ENCODE measurements at places on chromosomes 2 and 18.

DNA sequence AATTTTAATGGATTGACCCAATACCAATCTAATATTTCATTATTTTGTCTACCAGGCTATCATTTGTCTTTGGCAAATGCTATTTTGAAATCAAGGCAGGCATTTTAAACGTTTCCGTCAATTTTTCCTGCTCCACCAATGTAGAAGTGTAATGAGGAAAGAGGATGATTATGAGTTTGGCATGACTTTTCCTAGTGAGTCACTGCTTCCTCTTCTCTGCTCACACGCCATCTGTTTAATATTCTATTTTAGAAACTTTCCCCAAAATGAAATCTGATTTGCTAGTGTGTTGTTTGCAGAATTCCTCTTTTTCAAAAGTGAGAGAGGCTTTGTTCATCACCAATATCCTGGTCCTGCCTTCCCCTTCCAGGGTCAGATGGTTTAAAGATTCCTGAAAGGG is 42.5 kb upstream of the PID1 start:
- DNase-seq: no peak

DNA sequence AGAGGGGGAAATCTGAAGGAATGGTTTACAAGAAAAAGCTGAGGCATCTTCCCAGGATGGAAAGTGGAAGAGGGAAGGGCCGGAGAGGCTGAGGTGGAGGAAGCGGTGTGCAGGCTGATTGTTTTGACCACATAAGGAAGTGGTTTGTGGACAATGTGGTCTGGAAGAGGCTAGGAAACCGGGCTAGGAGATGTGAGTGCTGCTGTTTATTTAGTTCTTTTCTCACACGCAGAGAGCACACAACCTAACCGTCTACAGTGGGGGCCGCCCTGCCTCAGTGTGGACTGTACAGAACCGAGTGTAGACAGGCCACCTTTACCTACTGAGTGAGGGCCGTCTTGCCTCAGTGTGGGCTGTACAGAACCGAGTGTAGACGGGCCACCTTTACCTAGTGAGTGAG is 251.7 kb upstream of the PXDN start:
- no peak for DNase-seq

GRCh38 chr2:30275256-30275655 is 43.9 kb downstream of the LBH start:
- DNase-seq: no peak

DNA sequence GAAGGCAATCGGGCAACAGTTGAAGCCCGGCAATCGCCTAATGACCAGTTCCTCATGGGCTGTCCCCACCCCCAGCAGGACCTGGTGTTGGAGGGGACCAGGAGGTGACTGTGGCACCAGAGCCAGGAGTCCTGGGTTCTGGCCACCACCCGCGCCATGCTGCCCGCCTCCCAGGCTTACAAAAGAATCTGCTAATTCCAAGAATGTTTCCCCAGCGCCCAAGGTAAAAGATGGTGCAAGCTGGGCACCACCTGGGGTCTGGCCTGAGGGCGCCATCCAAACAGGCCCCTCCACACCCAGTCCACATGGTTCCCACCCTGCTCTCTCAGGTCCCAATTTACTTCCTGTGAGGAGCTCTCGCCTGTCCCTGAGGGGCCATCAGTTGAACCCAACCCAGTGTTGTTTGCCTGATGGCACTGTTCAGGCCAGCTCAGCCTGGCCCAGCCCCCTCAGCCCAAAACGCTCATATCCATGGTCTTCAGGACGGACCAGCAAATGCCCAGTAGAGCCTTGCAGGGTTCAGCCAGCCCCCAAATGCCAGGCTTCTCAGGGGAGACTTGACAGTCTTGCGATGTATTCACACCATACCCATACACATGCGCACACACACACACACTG is 5.1 kb downstream of the SDC1 start:
- DNase-seq: no peak

DNA sequence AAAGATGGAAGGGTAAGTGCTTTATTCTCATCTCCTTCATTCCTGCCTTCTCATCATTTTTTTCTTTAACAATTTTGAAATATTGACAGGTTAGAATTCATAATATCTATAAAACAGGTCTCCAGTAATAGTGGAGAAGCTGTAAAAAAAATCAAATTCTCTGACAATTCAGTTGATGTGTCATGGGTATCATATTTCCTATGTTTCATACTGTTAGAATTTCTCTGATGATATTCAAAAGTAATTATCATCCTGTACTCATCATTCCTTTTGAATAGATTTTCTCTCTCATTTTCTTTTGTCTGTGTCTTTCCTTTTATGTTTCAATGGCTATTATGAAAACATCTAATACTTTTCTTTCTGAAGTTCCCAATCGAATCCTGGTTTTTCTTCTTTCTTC is 97.7 kb downstream of the CPS1 start:
- DNase-seq: no peak

- DNase-seq: no peak
These were observed 127.7 kb downstream of the DTNA start for GRCh38 chr18:34837769-34838272.

DNA sequence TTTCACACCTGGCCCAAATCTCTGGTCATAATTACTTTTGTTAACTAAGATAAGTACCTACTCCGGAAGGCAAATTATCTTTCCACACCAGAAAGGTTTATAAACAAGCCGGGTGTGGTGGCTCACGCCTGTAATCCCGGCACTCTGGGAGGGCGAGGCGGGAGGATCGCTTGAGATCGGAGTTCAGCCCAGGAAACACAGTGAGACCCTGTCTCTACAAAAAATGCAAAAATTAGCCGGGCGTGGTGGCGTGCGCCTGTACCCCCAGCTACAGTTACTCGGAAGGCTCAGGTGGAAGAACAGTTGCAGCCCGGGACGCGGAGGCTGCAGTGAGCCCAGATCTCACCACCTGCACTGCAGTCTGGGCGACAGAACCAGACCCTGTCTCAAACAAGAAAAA is 2.1 kb downstream of the PUM2 start:
- DNase-seq: no peak

DNA sequence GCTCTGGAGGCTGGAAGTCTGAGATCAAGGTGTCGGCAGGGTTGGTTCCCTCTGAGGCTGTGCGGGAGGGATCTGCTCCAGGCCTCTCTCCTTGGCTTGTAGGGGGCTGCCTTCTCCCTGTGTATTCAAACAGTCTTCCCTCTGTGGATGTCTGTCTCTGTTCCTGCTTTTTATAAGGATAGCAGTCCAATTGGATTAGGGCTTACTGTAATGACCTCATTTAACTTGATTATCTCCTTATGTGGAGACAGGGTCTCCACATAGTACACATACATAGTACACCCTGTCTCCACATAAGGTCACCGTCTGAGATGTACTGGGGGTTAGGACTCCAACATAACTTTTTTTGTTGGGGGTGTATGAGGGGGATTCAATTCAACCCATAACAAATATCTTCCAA is 30.5 kb downstream of the TCF7L1 start:
- no peak for DNase-seq

DNA sequence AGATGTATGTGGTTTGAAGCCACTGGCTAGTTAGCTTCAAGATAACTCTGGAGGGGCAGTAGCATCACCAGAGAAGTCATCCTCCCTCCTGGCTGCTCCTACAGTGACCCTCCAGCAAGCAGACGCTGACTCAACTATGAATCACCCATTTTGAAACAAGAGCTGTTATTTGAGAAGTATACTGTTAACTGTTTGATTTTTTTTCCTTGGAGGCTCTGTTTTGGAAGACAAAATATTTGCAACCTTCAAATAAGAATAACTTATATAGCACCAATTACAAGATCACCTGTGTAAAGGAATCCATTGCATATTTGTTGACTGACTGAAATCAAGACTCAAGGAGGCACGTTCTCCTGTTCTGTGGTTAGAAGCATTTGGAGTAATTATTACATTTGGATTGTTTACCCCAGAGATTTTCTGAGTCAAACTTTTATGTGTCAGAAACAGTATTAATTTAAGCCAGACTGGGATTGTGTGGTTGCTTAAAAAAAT is 313.8 kb downstream of the MTX2 start:
- no peak for DNase-seq
